MM.1S (cell line): ENCODE measurements at places on chromosomes 4 and X.

- DNase-seq: no peak
- H3K27me3 ChIP-seq: no peaks in the 10 kb centered on the region
- no peaks in the 10 kb centered on the region for H3K36me3 ChIP-seq
- no peaks in the 10 kb centered on the region for H3K4me1 ChIP-seq
These were observed 31.0 kb upstream of the BEX4 start for GRCh38 chrX:103183912-103184311.

DNA sequence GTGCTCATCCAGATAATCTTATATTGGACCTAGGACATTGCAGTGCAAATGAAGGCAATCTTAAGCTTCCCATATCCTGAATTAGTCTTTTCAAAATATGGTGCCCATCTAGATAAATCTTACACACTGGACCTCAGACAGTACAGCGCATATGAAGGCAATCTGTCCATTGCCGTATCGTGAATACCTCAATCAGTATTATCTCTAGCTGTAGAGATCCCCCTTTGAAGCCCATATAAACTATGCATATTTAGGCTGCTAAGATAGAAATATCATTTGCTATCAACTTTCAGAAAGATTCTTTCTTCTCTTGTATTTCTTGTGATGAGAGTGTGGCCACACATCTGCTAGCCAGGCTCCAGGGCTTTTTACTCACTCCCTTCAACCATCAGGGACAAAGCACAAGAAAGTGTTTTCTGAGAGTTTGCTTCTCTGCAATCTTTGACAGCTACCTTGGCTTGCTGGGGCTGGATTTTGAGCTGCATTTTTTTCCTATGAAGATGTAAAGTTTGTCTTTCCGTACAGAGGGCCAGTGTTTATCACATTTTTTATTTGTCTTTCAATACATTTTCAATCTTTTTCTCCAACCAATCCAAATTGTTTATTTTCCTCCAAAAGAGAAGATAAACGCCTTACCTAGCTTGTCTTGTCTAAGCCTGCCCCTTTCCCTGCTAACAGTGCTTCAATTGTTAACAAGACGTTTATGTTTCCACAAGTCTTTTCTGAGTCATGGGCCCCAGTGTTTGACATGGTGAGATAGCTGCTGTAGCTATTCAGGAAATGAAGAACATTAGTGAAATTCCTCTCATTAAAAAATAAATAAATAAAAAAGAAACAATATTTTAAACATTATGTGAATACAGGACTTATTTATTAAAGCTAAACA is 57.6 kb upstream of the FAT1 start:
- no peak for DNase-seq
- no peaks in the 10 kb centered on the region for H3K36me3 ChIP-seq
- no peaks in the 10 kb centered on the region for H3K4me1 ChIP-seq

DNA sequence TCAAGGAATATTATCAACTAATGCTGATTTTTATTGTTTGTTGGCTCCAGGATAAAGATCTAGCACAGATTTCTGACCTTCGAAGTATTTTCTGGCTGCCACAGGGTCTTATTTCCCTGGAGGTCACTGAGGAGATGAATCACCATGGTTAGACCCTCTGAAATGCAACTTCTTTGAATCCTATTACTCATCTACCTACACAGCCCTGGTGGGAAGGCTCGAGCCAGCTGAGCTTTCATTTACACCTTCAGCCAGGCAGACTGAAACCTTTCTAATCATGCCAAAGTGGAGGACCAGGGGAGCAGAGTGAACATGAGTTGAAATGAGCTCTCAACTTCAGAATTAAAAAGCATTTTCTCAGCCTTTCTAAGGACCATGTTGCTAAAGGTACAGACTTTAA is 130.5 kb downstream of the SMIM20 start:
- H3K4me1 ChIP-seq: no peaks in the 10 kb centered on the region
- H3K36me3 ChIP-seq: no peaks in the 10 kb centered on the region
- no peaks in the 10 kb centered on the region for H3K27me3 ChIP-seq
- no peak overlapping the region for H3K27ac ChIP-seq

DNA sequence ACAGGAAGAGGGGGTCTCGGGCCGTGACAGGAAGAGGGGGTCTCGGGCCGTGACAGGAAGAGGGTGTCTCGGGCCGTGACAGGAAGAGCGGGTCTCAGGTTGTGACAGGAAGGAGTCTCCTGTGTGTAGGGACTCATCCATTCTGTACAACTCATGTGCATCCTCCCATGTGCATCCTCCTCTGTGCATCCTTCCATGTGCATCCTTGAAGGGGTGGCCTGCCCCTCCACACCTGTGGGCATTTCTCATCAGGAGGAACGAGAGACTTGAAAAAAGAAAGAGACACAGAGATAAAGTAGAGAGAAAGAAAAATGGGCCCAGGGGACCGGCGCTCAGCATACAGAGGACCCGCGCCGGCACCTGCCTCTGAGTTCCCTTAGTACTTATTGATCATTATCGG is 30.2 kb upstream of the PLCXD1 start:
- no peaks in the 10 kb centered on the region for H3K36me3 ChIP-seq
- no peaks in the 10 kb centered on the region for H3K4me1 ChIP-seq
- H3K4me3 ChIP-seq: no peak overlapping the region
- no peaks in the 10 kb centered on the region for H3K27me3 ChIP-seq
- no peak overlapping the region for H3K27ac ChIP-seq

GRCh38 chr4:6338951-6339817 is 69.5 kb downstream of the WFS1 start:
- DNase-seq: no peak
- H3K4me3 ChIP-seq: no peak overlapping the region
- no peaks in the 10 kb centered on the region for H3K36me3 ChIP-seq
- peaks cover 13% of the 10 kb centered on the region for H3K4me1 ChIP-seq
- no peak overlapping the region for H3K27ac ChIP-seq

GRCh38 chr4:159317203-159317602 is 214.3 kb downstream of the RAPGEF2 start:
- no peaks in the 10 kb centered on the region for H3K4me1 ChIP-seq
- no peak overlapping the region for H3K27ac ChIP-seq
- no peak overlapping the region for H3K4me3 ChIP-seq
- no peak for DNase-seq
- H3K27me3 ChIP-seq: no peaks in the 10 kb centered on the region

DNA sequence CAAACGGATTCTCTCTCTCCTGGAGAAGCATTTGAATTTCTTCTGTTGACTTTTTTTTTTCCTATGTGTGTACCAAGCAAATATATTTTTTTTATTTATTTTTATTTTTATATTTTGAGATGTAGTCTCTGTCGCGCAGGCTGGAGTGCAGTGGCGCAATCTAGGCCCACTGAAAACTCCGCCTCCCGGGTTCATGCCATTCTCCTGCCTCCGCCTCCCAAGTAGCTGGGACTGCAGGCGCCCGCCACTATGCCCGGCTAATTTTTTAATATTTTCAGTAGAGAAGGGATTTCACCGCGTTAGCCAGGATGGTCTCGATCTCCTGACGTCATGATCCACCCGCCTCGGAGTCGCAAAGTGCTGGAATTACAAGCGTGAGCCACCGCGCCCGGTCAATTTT is 549.5 kb upstream of the GNPDA2 start:
- no peaks in the 10 kb centered on the region for H3K27me3 ChIP-seq
- no peaks in the 10 kb centered on the region for H3K4me1 ChIP-seq
- no peaks in the 10 kb centered on the region for H3K36me3 ChIP-seq
- H3K4me3 ChIP-seq: no peak overlapping the region
- DNase-seq: no peak

DNA sequence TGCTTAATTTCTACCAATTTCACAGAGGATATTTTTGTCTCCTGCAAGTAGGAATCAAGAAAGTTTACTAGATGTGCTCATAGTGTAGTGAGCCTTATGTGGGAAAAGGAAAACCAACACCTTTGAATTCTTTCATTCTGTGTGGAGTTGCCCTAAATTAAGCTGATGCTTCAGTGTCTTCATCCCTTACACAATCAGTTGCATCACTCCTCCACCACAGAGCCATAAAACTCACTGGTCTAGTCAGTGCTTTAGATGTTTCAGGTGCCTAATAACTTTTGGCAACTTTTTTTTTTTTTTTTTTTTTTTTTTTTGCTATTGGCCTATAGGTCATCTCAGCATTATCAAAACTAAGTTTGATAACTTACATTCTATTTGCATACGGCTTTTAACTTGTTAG is 41.5 kb downstream of the HHIP start:
- no peak overlapping the region for H3K4me3 ChIP-seq
- no peaks in the 10 kb centered on the region for H3K36me3 ChIP-seq
- H3K27ac ChIP-seq: no peak overlapping the region
- no peaks in the 10 kb centered on the region for H3K27me3 ChIP-seq
- no peak for DNase-seq

- no peak overlapping the region for H3K4me3 ChIP-seq
- H3K4me1 ChIP-seq: peaks cover 17% of the 10 kb centered on the region
- no peaks in the 10 kb centered on the region for H3K36me3 ChIP-seq
- H3K27me3 ChIP-seq: no peaks in the 10 kb centered on the region
- H3K27ac ChIP-seq: peak overlapping the region; percentile 30; the same call in 1 of the 2 replicates
These were observed 20.7 kb upstream of the CTSO start for GRCh38 chr4:155974476-155974749.

GRCh38 chr4:84258905-84259830 is 239.9 kb downstream of the NKX6-1 start:
- peaks cover 14% of the 10 kb centered on the region; the same call in 1 of the 2 replicates for H3K4me1 ChIP-seq
- H3K27me3 ChIP-seq: no peaks in the 10 kb centered on the region
- DNase-seq: peak; percentile 51
- H3K36me3 ChIP-seq: no peaks in the 10 kb centered on the region
- H3K27ac ChIP-seq: no peak overlapping the region

DNA sequence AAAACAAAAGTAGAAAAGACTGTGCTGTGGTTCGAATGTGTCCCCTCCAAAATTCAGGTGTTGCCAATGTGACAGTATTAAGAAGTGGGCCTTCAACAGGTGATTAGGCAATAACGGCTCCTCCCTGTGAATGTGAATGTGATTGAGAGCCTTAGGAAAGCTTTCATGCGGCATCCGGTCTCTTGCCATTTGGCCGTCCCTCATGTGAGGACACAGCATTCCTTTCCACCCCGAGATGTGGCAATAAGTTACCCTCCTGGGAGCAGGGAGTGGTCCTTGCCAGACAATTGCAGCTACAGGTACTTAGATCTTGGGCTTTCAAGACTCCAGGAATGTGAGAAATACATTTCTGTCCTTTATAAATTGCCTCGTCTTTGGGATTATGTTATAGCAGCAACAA is 129.3 kb downstream of the CPEB2 start:
- no peaks in the 10 kb centered on the region for H3K4me1 ChIP-seq
- no peak overlapping the region for H3K27ac ChIP-seq
- no peak for DNase-seq
- H3K36me3 ChIP-seq: no peaks in the 10 kb centered on the region

DNA sequence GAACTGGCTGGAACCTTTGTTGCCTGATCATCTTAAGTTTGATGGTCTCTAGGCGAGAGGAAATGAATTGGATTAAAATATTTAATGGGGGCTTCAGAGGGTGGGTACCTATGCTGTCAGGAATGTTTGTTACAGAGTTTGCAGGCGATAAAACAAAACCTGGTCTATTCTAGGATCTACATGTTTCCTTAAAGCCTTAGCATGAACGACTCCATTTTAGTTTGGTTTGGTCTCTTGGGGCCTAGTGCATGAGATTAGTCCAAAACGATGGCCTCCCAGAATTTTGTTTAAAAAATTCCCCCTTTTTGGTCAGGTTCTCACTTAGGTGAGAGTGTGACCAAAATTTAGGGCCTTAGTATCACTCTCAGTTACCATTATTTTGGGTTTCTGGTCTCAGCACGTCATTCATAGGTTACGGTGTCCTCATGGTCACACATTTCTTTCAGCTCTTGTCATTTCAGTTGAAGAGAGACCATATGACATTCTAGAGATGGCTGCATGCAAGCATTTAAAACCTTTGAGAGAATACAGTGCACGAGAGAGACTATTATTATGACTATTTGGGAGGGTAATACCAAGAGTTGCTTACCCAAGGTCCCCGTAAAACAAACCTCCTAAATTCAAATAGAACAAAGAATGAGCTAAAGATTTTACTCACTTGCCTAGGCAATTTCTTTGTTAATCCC is 13.8 kb downstream of the MOB1B start:
- H3K27me3 ChIP-seq: no peaks in the 10 kb centered on the region
- DNase-seq: no peak
- no peak overlapping the region for H3K4me3 ChIP-seq
- no peaks in the 10 kb centered on the region for H3K4me1 ChIP-seq

- H3K36me3 ChIP-seq: no peaks in the 10 kb centered on the region
- peaks cover 7% of the 10 kb centered on the region for H3K4me1 ChIP-seq
- no peak for DNase-seq
- H3K4me3 ChIP-seq: no peak overlapping the region
These were observed 43.5 kb upstream of the ATP6AP2 start for GRCh38 chrX:40537310-40537709.

DNA sequence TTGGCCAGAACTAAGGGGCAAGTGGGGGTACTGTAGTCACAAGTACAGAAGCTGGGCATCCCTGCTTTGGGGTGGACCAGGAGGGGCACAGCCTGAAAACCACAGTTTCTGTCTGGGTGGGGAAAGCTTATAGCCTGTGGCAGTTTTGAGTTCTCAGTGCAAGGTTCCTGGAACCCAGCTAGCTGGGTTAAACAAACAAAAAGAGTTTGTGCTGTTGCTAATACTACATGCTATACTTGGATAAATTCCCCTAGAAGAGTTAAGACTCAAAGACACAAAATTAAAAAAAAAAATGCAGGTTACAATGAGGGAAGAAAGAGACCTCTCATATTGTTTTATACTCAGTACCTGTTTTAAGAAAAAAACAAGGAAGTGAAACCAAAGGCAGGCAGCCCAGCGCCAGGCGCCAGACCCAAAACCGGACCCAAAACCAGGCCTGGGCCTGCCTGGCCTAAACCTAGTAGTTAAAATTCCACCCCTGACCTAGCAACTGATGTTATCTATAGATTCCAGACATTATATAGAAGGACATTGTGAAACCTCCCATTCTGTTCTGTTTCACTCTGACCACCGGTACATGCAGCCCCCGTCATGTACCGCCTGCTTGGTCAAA is 50.8 kb downstream of the SLC2A9 start:
- no peaks in the 10 kb centered on the region for H3K36me3 ChIP-seq
- peaks cover 29% of the 10 kb centered on the region for H3K4me1 ChIP-seq
- peak overlapping the region; percentile 79 for H3K27ac ChIP-seq
- H3K27me3 ChIP-seq: no peaks in the 10 kb centered on the region
- peak; percentile 63 for DNase-seq
- H3K4me3 ChIP-seq: peak overlapping the region; percentile 38

GRCh38 chr4:88985088-88985773 is 71.8 kb downstream of the FAM13A start:
- H3K4me1 ChIP-seq: no peaks in the 10 kb centered on the region
- H3K27me3 ChIP-seq: no peaks in the 10 kb centered on the region
- H3K36me3 ChIP-seq: no peaks in the 10 kb centered on the region
- H3K4me3 ChIP-seq: no peak overlapping the region
- H3K27ac ChIP-seq: no peak overlapping the region

- no peaks in the 10 kb centered on the region for H3K27me3 ChIP-seq
- no peak overlapping the region for H3K4me3 ChIP-seq
- H3K4me1 ChIP-seq: no peaks in the 10 kb centered on the region
- no peak for DNase-seq
- H3K27ac ChIP-seq: no peak overlapping the region
- H3K36me3 ChIP-seq: no peaks in the 10 kb centered on the region
These were observed 95.7 kb downstream of the RBMX2 start for GRCh38 chrX:130497531-130497930.

DNA sequence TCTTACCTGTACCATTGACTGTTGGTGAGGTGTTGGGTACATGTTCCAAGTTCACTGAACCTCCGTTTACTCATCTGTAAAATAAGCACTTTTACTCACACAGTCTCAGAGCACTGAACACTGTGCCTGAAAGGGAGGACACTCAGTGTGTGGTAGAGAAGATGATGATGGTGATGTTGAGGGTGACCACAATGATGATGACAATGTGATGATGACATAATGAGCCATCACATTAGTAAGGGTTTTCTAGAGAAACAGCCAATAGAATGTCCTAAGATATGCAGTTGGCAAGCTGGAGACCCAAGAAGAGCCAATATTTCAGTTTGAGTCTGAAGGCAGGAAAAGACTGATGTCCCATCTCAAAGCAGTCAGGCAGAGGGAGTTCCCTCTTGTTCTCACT is 315.4 kb upstream of the IGFBP7 start:
- no peak overlapping the region for H3K27ac ChIP-seq
- H3K4me3 ChIP-seq: no peak overlapping the region
- no peaks in the 10 kb centered on the region for H3K27me3 ChIP-seq
- no peak for DNase-seq
- no peaks in the 10 kb centered on the region for H3K4me1 ChIP-seq
